ENCODE measurements at places on chromosomes 2 and 18. TPM values are rescaled to one million over a fixed set of nuclear protein-coding genes. Genes with fewer than 3 reads are reported as not detected.

SNRNP27 gene
- 61.8 TPM for total RNA-seq

PLCD4 gene
- total RNA-seq = not detected

SLC20A1 gene
- total RNA-seq = 81.8 TPM

EPC2 gene
- 23.9 TPM for total RNA-seq

TWIST2 gene
- not detected for total RNA-seq

TFPI gene
- total RNA-seq = not detected

LONRF2 gene
- total RNA-seq = not detected

PAIP2B gene
- total RNA-seq = 2.4 TPM

BMP10 gene
- total RNA-seq = not detected

DNA sequence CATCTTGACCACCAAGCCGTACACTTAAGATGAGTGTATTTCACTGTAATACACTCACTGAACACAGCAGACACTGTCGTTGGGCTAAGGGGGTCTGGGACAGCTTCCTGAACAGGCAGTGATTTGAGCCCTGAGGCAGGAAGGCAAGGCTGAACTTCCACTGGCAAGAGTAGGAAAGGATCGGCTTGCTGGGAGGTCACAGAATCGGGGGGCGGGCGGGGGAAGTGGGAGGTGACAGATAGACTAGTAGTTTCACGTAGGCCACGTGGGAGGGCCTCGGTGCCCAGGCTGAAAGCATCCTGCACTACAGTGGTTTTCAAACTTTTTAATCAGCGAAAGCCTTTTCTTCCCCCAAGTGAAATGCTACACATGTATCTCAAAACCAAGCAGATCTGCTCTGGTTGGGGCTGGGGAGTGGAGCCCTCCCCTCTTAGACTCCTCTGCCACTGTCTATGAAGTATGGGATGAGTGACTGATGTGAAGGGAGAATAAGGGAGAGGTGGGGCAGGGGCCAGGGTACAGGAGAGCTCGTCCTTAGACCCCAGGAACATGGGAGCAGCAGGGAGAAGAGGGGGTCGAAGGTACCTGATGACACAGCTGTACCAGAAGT, 8.6 kb downstream of the PARD6G start:
- H3K4me3 ChIP-seq = no peak overlapping the region
- no peaks in the 10 kb centered on the region for H3K36me3 ChIP-seq
- no peak for DNase-seq
- no peak overlapping the region for H3K27ac ChIP-seq
- peaks cover 37% of the 10 kb centered on the region for H3K27me3 ChIP-seq

- no peak overlapping the region for H3K4me3 ChIP-seq
- no peak overlapping the region for H3K27ac ChIP-seq
- no peak for DNase-seq
- no peaks in the 10 kb centered on the region for H3K27me3 ChIP-seq
Observed at GRCh38 chr2:38797250-38797676, 19.3 kb downstream of the GEMIN6 start.

DNA sequence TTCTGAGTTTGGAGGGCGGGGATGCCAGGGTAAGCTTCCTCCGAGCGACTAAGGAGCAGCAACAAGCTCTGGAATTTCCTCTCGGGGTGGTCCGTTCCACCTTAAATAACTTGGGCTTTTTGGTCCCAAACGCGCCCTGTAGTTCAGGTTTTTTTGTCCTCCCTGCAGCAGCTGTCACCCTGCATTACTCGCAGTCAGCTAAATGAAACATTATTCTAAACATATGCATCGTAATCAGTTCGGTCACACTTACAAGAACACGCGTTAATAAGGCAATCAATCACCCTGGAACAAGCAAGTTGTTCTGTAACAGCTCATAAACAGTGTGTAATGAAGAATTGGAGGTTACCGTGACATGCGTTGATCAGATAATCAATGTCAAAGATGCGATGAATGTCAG, 8.3 kb downstream of the EVX2 start:
- peaks cover 12% of the 10 kb centered on the region for H3K36me3 ChIP-seq
- no peak overlapping the region for H3K27ac ChIP-seq
- no peak overlapping the region for H3K4me3 ChIP-seq
- H3K27me3 ChIP-seq = peaks cover 92% of the 10 kb centered on the region

- no peak overlapping the region for H3K4me3 ChIP-seq
- H3K27me3 ChIP-seq = no peaks in the 10 kb centered on the region
- H3K4me1 ChIP-seq = no peaks in the 10 kb centered on the region
- H3K36me3 ChIP-seq = peaks cover 2% of the 10 kb centered on the region
- no peak overlapping the region for H3K27ac ChIP-seq
Observed at GRCh38 chr2:236449167-236449761, 120.4 kb upstream of the ACKR3 start.

DNA sequence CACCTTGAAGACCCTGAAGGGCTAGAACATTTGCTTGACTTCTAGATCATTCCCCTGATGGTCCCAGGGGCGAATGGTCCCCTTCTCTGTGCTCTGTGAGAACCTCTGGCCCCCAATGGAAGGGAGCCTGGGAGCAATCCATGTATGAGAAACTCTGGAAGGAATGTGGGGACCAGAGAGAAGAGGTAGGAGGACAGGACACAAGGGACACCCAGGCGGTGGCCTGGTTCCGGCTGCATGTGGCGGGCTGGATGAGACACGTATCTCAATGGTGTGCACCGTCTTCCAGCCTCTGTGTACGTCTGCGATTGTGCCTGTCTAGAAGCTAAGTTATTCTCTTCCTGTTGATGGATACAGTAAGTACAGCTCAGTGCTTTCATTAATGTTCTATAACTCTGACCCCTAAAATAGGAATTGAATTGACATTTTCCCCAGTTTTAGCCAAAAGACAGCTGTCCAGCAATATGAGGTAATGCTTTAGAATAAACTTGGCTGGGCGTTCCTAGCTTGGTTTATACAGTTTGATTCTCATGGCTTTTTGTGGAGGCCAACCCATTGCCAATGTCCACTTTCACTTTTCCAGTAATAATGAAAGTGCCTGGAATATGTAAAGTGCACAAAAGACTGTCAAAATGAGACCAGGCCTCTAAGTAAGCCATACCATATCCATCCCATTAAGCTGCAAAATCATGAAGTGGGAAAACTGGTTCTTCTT, 30.1 kb upstream of the COPS8 start:
- no peak for DNase-seq
- H3K4me1 ChIP-seq = peaks cover 8% of the 10 kb centered on the region
- H3K4me3 ChIP-seq = no peak overlapping the region
- no peak overlapping the region for H3K27ac ChIP-seq

GRCh38 chr18:75455249-75456198, 28.0 kb upstream of the SMIM21 start:
- H3K27me3 ChIP-seq = peaks cover 63% of the 10 kb centered on the region
- H3K4me1 ChIP-seq = peaks cover 7% of the 10 kb centered on the region
- no peak overlapping the region for H3K27ac ChIP-seq
- peak; percentile 17 for DNase-seq
- peak overlapping the region; percentile 56 for H3K4me3 ChIP-seq
- peaks cover 13% of the 10 kb centered on the region for H3K36me3 ChIP-seq

DNA sequence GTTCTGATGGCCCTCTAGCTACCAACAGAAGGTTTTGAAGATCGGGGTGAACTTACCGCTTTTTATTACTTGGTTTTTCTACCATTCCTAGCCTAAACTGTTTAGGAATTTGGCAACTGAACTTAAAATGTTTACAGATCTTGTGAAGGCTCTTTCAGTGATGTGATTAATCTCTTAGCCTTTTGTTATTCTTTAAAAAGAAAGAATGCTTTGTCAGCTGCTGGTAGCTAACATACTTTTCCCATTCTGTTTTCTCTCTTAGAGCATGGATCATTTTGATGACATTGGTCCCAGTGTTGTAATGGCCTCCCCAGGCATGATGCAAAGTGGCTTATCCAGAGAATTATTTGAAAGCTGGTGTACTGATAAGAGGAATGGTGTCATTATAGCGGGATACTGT, 18.1 kb downstream of the CPSF3 start:
- H3K4me3 ChIP-seq = no peak overlapping the region
- no peak for DNase-seq
- no peaks in the 10 kb centered on the region for H3K27me3 ChIP-seq
- H3K36me3 ChIP-seq = peaks cover 25% of the 10 kb centered on the region
- H3K27ac ChIP-seq = no peak overlapping the region

DNA sequence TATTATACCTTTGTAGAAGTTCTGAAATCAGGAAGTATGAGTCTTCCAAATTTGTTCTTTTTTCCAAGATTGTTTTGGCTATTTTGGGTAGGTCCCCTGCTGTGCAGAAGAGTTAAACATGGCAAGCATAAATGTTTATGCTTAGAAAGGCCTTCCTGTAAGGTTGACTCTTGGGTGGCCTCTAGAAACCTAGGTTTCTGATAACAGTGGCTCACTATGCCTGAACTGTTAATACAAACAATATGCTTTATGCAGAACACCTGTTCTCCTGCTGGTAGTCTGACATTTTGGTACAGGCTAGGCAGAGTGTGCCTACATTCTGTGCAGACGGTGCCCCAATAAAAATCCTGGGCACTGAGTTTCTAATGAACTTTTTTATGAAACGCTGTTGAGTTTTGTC, 10.1 kb downstream of the PTPN18 start:
- peaks cover 12% of the 10 kb centered on the region for H3K36me3 ChIP-seq
- DNase-seq = no peak
- H3K27me3 ChIP-seq = no peaks in the 10 kb centered on the region
- H3K4me1 ChIP-seq = peaks cover 12% of the 10 kb centered on the region
- H3K27ac ChIP-seq = no peak overlapping the region

GRCh38 chr18:44927127-44927849, 246.6 kb downstream of the SETBP1 start:
- H3K36me3 ChIP-seq = no peaks in the 10 kb centered on the region
- H3K27ac ChIP-seq = no peak overlapping the region
- H3K27me3 ChIP-seq = no peaks in the 10 kb centered on the region
- H3K4me3 ChIP-seq = no peak overlapping the region
- no peaks in the 10 kb centered on the region for H3K4me1 ChIP-seq

- peaks cover 29% of the 10 kb centered on the region for H3K4me1 ChIP-seq
- H3K27me3 ChIP-seq = no peaks in the 10 kb centered on the region
- DNase-seq = no peak
- H3K36me3 ChIP-seq = peaks cover 10% of the 10 kb centered on the region
Observed at GRCh38 chr2:85604568-85605339, 2.3 kb upstream of the TMEM150A start.

- peaks cover 25% of the 10 kb centered on the region for H3K4me1 ChIP-seq
- DNase-seq = no peak
- no peak overlapping the region for H3K4me3 ChIP-seq
- no peaks in the 10 kb centered on the region for H3K27me3 ChIP-seq
- H3K36me3 ChIP-seq = no peaks in the 10 kb centered on the region
Observed at GRCh38 chr18:23943903-23944624, 70.5 kb upstream of the TTC39C start.

- H3K4me1 ChIP-seq = peaks cover 50% of the 10 kb centered on the region
- no peak for DNase-seq
- peaks cover 6% of the 10 kb centered on the region for H3K36me3 ChIP-seq
- H3K27me3 ChIP-seq = no peaks in the 10 kb centered on the region
- H3K4me3 ChIP-seq = peak overlapping the region; percentile 80
Observed at GRCh38 chr2:119760956-119761275, 1.2 kb downstream of the PTPN4 start.

- H3K27ac ChIP-seq = no peak overlapping the region
- no peak for DNase-seq
- H3K36me3 ChIP-seq = no peaks in the 10 kb centered on the region
- peaks cover 5% of the 10 kb centered on the region for H3K4me1 ChIP-seq
- H3K27me3 ChIP-seq = peaks cover 18% of the 10 kb centered on the region
- H3K4me3 ChIP-seq = no peak overlapping the region
Observed at GRCh38 chr18:79625924-79626561, 53.6 kb upstream of the CTDP1 start.

GRCh38 chr2:2686222-2686621, 355.1 kb upstream of the MYT1L start:
- H3K4me1 ChIP-seq = peaks cover 59% of the 10 kb centered on the region
- H3K27me3 ChIP-seq = peaks cover 4% of the 10 kb centered on the region
- H3K36me3 ChIP-seq = no peaks in the 10 kb centered on the region
- peak overlapping the region; percentile 33 for H3K4me3 ChIP-seq

GRCh38 chr2:26169681-26170414, 3.0 kb upstream of the GAREM2 start:
- no peak overlapping the region for H3K27ac ChIP-seq
- no peak overlapping the region for H3K4me3 ChIP-seq
- peaks cover 5% of the 10 kb centered on the region for H3K4me1 ChIP-seq
- no peaks in the 10 kb centered on the region for H3K36me3 ChIP-seq
- no peak for DNase-seq
- H3K27me3 ChIP-seq = peaks cover 40% of the 10 kb centered on the region

DNA sequence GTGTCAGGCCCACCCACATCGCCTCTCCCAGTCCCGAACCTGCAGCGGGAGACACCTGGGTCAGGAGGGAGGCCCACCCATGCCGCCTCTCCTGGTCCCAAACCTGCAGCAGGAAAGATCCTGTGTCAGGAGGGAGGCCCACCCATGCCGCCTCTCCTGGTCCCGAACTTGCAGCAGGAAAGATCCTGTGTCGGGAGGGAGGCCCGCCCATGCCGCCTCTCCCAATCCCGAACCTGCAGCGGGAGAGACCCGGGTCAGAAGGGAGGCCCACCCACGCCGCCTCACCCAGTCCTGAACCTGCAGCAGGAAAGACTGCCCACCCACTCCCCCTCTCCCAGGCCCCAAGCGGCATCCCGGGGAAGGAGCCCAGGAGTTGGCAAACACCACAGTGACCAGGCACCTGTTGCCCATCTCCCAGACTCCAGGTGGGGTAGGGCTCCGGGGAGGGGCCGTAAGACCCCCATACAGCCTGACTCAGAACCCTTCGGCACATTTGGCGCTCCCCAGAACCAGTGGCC, 7.8 kb downstream of the SLC66A2 start:
- peaks cover 22% of the 10 kb centered on the region for H3K36me3 ChIP-seq
- H3K27me3 ChIP-seq = no peaks in the 10 kb centered on the region
- DNase-seq = no peak
- peaks cover 30% of the 10 kb centered on the region for H3K4me1 ChIP-seq
- H3K4me3 ChIP-seq = no peak overlapping the region
- peak overlapping the region; percentile 29 for H3K27ac ChIP-seq

DNA sequence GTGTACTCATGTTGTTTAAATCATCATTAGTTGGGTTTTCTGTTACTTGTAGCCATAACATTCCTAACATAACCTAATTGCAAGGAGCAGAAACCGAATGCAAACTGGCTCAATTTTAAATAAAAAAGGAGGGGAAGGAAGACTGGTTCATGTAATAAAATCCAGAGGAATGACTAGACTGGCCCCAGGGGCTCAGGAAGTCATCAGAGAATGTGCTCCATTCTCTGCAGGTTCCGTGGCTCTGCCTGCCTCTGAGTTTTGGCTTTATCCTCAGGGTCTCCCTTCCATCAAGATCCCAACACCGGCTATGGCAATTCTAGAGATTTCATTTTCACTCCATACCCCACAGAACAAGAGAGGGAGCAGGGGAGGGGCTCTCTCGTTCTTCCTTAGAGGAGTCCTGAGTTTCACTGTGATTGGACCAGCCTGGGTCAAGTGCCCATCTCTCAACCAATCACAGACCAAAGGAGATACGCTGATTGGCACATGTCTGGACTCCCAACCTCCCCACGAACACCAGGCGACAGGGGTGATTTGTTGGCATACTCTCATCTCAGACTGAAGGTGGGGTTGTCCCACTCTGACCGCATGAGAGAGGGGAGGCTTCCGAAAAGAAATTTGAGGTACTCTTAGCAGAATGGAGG, 64.8 kb downstream of the NPPC start:
- H3K36me3 ChIP-seq = no peaks in the 10 kb centered on the region
- no peak overlapping the region for H3K27ac ChIP-seq
- no peak for DNase-seq
- peaks cover 8% of the 10 kb centered on the region for H3K27me3 ChIP-seq

- H3K36me3 ChIP-seq = no peaks in the 10 kb centered on the region
- H3K4me3 ChIP-seq = no peak overlapping the region
- DNase-seq = no peak
- peaks cover 3% of the 10 kb centered on the region for H3K27me3 ChIP-seq
- no peaks in the 10 kb centered on the region for H3K4me1 ChIP-seq
Observed at GRCh38 chr2:133389569-133389968, 178.7 kb downstream of the NCKAP5 start.
